ENCODE measurements at places on chromosomes 4 and X.

GRCh38 chr4:71775449-71775848, 8.4 kb downstream of the GC start:
- no peak for DNase-seq

- peak; percentile 15 for DNase-seq
These were observed 531.2 kb downstream of the GALNTL6 start for GRCh38 chr4:172344308-172344938.

DNA sequence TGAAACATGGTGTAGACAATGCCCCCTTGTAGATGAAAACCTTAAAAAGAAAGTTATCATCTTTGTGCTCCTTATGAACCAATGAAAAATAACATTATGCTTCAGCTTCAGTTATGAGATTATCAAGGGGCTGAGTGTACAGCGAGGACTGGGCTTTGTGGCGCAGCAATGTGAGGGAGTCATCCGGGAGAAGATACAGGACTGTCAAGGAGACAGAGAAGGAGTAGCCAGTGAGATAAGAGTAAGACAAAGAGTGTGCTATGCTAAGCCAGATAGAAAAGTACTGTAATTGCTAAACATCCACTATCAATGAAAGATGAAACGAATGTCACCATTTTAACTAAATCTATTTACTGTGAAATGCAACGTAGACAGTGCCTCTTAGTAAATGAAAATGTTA, 3.6 kb upstream of the KLHL15 start:
- DNase-seq: no peak

DNA sequence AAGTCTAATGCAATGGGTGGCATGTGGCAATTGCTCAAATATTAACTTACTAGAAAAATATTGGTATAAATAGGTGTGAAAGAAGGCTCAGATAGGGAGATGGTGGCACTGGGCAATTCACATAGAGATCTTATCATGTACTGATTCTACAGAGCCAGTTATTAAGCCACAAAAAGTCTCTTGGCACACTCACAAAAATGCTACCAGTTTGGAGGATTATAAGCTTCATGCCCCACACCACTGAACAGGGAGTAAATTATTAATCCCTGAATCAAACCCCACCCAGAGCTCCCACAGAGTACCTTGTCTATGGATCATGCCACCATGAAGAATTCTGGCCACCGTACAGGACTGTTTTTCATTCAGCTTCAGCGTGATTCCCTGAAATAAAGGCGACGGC, 13.8 kb downstream of the MPP1 start:
- no peak for DNase-seq

DNA sequence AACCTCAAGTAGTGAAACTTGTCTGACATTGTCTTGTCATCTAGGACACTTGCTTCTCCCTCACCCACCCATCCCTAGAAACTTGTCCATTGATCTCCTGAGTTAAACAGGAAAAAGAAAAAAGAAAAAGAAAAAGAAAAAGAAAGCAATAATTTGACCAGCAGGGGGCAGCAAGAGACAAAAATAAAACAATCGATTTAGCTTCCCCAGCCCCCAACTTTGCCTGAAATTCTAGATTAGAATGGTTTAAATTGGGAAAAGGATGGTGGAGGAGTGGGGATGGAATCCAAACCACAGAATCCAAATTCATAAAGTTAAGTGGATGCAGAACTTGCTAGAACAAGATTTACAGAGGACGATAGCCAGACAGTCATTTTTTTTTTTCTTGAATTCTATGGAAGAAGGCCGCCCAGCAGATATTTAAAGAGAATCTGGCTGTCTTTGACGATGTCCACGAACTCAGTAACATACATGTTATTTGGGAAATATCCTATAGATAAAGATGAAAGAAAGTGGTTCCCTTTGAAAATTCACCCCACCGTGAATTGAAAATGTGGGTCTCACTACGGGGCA, 282.9 kb downstream of the USP46 start:
- DNase-seq: no peak

DNA sequence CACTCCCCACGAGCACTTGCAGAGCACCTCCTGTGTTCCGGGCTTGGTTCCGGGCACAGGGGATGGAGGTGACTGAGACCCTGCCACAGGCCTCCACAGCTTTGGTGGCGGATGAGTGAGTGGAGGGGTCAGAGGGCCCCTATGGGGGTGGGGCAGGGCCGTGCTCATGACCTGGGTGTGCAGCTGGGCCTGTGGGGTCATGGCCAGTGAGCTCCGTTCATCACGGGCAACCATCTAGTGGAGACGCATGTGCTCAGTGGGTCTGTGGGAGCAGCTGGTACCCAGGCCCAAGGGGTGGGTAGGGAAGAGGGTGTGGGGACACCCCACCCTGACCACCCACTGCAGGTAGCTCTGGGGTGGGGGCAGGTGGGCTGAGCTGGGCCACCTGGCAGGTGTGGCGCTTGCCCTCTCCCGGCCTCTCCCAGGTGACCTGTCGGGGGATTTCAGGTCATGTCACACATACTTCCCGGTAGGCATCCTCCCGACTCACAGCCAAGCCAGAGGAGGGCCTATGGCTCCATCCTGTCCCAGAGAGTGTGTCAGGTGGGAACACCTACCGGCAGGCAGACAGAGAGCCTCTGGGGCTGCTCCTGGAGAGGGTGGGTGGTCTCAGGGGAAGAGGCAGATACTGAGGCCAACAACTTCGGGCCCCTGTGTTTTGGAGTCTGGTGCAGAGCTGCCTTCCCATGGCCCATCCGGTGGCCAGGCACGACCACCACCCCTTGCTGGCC, 3.6 kb downstream of the PSAPL1 start:
- DNase-seq: no peak

- DNase-seq: no peak
These were observed 3.9 kb downstream of the RNF128 start for GRCh38 chrX:106730401-106730800.
